NCI-H2081 (cell line): ENCODE measurements at places on chromosomes 13 and 19.

GRCh38 chr19:50324331-50324730 lies 4.8 kb downstream of the KCNC3 start:
- no peak for DNase-seq

DNA sequence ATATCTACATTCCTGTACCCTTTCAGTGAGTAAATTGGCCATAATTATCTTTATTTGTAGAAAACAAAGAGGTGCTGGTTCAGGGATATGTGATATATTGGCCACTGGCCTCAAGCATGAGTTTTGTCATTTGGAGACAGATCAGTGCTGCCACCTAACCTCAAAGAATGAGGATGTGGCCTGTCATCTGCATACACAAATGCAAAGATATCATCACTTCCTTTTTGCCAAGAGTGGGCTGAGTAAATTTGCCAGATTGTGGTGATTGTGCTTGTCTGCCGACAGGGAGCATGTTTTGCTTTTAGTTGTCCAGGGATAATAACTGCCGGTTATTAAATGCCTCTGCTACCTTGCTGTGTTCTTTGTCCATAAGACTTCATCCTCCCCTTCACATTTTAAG lies 44.2 kb downstream of the WASF3 start:
- DNase-seq: peak; percentile 67

DNA sequence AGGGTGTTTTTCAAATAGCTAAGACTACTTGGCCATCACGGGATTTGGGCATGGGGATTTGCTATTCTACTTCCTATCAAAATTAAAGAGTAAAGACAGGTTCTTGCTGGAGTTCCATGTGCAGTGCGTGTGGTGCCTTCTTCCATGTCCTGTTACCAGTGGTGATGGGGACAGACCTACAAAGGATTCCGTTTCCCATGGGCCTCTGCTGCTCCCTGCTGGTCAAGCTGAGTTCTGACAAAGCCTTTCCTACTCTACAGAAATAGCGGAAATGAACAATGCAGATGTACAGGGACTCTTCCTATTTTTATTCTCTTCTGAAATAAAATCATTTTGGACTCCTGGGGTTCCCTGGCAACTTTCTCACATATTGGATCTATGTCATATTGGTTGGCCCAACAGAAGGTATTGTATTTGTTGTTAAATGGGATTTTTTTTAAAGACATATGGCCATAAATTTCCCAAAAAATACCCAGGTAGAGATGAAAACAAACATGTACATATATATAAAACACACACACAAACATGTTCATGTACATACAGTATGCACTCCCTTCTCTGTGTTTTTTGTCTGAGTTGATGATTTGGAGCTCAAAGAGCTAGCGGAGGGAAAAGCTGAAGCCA lies 90.5 kb upstream of the SLC15A1 start:
- DNase-seq: peak; percentile 75

- no peak for DNase-seq
These were observed 143.4 kb downstream of the DLEU7 start for GRCh38 chr13:50699874-50700663.

- DNase-seq: no peak
These were observed 328.9 kb downstream of the SHISA2 start for GRCh38 chr13:25722893-25723292.

- no peak for DNase-seq
These were observed 114.4 kb downstream of the ZDHHC20 start for GRCh38 chr13:21344662-21345176.

DNA sequence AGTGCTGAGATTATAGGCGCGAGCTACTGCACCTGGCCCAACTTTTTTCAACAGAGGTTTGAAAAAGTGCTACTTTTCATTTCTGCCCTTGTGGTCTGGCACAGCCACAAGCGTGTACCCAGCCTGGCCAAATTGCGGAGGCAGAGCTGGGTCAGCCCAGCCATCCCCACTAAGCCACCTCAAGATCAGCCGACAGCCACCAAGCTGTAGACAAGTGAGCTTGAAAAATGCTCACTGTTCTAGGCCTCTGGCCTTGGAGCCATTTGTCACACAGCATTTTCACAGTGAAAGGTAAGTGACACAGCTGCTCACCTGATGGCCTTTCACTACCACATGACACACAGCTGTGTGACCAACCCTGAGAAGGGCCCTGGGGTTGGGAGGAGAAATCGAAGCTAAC lies 27.3 kb downstream of the DNMT1 start:
- no peak for DNase-seq

- DNase-seq: no peak
These were observed 490.5 kb upstream of the SLC10A2 start for GRCh38 chr13:103556681-103557080.

GRCh38 chr19:19224852-19225494 lies 13.2 kb downstream of the NCAN start:
- DNase-seq: no peak

- DNase-seq: no peak
These were observed 19.0 kb downstream of the NFIX start for GRCh38 chr19:13014101-13014920.

DNA sequence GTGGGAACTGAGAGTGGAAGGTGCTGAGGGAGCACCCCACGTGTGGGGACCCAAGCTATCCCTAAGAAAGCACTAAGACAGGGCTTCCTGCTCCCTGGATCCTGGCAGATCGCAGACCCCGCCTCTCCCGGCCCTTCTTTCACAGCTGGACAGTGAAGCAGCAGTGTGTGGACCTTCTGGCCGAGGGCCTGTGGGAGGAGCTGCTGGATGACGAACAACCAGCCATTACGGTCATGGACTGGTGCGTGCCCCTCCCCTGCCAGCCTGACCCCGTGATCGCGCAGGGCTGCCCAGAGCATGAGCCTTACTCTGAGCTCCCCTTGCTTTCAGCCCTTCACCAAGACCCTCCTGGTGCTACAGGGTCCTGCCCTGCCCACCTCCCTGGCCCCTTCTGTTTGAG lies 2.3 kb downstream of the NCCRP1 start:
- DNase-seq: no peak

DNA sequence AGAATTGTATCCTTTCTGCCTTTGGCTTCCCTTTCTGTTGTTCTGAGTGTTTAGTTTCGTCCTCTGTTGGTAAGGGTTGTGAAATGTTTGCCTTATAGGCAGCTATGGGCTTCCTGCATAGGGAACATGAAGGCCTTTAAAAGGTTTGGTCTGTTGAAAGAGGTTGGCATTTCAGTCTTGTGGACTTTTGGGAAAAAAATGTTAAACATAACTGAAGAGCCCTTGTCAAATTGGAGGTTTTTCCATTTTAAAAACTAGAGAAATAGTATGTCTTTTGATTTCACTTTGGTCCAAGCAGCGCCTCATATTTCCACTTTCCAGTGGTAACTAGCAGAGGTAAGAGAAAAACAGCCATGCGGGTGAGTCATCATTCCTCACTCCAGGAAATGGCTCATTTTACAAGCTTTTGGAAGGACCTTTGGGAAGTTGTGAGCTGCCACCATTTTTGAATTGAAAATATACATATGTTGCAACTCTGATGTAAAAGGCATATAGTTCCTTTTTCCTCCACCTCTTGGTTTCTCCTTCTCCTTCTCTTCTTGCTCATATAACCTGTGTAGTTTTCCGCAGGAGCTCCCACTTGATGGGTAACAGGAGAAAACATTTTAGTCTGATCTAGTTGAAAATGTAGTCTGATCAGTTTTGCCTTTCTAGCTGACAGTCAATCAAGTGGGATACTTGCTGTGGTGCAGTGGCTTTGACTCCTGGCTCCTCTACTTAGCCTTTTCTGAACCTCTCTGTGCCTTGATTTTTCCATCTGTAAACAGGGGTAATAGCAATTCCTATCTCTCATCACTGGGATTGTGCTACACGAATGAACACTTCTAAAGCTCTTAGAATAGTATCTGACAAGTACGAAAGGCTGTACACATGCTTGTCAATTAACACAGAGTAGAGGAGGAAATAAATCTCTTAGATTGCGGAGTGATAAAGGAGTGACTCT lies 23.0 kb downstream of the GPC6 start:
- no peak for DNase-seq

DNA sequence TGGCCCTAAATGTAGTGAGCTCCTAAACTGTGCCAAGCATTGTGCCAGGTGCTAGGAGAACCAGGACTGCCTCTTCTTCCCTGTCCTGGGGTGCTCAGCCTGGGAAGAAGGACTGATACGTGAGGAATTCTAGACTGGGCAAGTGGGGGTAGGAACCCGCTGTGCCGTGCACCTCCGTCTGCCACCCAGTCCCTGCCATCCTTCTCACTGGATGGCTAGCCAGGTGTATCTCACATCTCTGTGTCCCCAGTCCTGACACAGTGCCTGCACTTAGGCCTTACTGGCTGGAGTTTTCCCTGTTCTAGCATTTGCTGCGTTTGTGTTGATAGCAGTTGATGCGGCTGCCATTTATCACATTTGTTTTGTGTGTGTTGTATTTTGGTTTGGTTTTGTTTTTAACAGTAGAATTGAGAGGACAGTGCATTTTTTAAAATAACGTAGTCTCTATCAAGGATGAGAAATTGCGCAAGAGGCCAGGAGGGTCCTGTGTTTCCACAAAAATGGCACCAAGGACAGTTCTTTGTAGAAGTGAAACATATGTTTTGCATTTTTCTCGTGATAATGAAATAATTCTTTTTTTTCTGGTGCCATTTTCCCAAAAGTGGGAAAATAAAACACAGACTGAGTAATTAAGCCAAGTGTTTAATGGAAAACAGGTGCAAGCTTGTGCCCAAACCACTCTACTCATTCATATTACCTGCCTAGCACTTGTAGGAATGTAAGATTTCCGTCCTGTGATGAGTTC lies 4.7 kb upstream of the GPR183 start:
- DNase-seq: no peak

DNA sequence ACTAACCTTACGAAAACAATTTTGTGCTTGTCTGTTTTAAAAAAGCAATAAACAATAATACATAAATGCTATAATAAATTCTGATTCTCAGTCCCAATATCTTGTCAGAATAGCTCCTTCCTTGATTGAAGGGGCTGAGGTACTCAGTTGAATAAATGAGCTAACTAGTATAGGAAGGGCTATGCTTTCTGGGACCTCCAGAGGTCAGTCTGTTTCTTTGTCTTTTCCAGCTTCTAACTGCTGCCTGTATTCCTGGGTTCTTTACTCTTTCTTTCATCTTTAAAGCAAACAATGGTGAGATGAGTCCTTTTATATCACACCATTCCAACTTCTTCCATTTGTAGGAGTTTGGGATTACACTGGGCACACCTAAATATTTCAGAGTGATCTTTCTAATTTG lies 1297.0 kb upstream of the ATXN8OS start:
- DNase-seq: no peak

GRCh38 chr13:43787997-43788396 lies 1.2 kb upstream of the ENOX1 start:
- peak; percentile 73 for DNase-seq
